ENCODE measurements at places on chromosomes 12 and 14.

DNA sequence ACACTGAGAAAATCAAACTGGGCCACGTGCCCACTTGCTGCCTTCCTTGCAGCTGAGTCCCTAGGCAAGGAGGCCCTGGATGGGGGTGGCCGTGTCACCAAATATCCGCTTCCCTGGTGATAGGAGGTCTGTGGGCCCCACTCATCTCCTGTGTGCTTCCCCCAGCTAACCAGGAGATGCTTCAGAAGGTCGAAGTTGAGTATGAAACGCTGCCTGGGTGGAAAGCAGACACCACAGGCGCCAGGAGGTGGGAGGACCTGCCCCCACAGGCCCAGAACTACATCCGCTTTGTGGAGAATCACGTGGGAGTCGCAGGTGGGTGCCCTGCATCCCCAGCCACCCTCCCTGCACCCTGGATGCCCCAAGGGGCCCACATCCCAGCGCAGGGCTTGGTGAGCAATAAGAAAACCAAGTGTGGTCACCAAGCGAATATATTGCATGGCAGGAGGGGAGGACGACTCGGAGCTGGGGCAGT, 6.8 kb upstream of the SIVA1 start:
- DNase-seq: no peak

DNA sequence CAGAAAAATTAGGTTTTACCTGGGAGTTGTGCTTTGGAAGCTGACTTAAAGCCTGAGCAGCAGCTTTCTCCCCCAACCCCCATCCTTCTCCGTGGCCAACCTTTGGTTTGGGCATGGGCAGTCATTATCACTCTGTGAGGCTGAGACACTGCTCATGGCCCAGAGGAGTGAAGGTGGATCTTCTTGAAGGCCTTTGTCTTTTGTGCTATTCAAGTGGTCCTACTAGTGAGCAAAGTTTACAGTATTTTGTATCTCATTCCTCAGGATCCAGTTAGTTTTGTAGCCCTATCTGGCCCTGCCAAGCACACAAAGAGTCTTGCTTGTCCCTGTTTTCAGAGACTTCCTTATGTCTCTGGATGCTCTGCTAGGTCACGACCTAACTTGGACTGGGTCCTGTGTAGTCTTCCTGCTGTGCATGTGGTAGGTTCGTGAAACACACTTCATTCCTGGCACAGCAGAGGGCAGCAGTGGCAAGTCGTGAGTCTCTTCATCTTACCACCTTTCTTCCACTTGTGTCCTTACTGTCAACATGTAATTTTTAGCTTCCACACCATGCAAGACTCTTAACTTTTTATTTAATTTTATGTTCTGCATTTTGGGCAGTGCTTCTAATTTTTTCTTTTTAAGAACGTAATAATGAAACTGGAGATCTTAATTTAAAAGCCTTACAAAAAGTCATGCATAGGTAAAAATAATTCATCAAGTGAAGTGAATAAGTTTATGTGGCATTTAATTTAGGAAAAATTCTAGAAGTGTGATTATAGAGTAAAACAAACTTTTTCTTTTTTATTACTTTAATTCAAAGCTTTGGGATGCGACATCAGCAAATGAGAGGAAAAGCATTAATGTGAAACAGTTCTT, 53.7 kb downstream of the APAF1 start:
- DNase-seq: no peak

- DNase-seq: no peak
Measured at GRCh38 chr14:89304561-89304960, 112.5 kb downstream of the FOXN3 start.

DNA sequence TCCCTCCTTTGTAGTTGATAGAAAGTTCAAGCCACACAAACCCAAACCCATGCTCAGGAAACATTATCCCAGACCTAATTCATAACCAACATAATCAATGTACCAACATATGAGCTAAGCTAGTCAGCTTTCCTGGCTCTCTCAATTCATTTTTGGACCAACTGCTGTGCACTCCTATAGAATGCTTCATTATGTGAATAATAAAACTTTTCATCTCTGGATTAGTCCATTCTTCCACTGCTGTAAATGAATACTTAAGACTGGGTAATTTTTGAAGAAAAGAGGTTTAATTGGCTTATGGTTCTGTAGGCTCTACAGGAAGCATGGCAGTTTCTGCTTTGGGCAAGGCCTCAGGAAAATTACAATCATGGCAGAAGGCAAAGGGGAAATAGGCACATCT, 651.9 kb downstream of the RERGL start:
- no peak for DNase-seq

DNA sequence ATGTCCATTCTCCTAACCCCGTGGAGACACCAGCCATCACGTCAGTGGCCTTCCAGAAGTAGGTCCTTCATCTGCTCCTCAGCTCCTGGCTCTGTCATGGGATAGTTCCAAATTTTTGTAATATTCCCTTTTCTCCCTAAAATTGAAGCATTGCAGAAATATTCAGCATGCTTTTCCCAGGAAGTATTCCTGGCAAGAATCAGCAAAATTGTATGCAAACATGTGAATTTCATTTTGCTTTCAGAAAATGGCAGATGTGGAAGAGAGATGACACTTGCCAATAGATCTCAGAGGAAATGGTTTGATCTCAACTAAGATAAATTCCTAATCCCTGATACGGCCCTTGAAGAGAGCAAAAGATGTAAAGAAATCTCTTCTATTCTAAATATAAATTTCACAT, 298.9 kb downstream of the ITPR2 start:
- DNase-seq: no peak

- no peak for DNase-seq
Measured at GRCh38 chr14:33918256-33918655, 32.6 kb downstream of the EGLN3 start.

- no peak for DNase-seq
Measured at GRCh38 chr14:57732463-57733285, 133.2 kb downstream of the SLC35F4 start.

DNA sequence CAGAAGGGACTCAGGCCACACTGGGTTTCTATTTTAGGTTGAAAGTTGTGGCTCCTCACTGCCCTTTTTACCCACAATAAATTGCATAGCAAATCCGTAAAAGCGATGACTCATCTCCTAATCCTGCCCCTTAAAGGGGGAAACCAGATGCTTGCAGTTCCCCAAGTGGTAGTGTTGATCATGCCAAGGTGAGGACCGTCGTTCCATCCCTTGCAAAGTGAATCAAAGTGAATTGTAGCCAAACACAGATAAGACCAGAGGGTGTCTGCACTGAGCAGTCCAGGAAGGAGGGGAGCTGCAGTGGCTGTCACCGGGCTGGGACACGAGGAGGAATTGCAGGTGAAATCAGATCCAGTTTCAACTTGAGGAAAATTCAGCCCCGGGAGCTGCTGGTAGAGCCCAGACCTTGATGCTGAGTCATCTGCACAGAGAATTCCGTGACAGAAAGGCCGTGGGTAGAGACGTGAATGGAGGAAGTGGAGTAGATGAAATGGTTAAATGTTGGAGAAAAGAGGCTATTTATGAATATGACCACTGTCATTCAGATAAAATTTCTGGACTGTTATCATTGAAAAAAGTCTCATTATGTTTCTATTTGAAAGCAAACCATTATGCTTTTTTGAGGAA, 44.2 kb upstream of the MMP17 start:
- DNase-seq: no peak

GRCh38 chr14:96394047-96394815, 2.3 kb downstream of the AK7 start:
- no peak for DNase-seq

- no peak for DNase-seq
Measured at GRCh38 chr14:72781561-72782508, 112.1 kb downstream of the DPF3 start.

GRCh38 chr14:75515629-75515996, 6.7 kb upstream of the BATF start:
- no peak for DNase-seq

DNA sequence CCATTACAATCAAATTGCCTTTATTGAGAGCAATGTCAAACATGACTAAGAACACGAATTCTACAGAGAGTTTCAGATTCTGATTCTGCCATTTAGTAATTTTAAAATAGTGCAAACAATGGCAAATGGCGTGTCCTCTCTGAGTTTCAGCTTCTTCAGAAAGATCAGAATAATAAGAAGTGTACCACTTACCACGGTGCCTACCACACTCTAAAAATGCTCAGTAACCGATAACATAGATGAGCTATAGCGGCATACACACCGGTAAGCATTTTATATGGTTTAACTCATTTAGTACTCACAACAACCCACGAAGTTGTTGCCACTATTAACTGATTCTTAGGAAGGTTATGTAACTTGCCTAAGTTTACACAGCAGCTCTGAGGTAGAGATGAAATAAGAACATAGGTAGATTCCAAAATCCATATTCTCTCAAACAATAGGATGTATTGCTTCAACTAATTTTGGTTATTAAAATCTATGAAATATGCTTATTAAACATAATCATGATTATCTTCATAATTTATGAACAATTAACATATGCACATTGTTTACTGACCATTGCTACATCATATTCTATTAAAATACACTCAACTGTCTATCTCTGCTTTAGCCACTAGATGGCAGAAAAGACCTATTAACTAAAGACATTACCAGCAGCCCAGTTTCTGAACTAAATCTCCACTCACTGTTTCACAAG, 38.3 kb downstream of the SLC6A15 start:
- DNase-seq: no peak

DNA sequence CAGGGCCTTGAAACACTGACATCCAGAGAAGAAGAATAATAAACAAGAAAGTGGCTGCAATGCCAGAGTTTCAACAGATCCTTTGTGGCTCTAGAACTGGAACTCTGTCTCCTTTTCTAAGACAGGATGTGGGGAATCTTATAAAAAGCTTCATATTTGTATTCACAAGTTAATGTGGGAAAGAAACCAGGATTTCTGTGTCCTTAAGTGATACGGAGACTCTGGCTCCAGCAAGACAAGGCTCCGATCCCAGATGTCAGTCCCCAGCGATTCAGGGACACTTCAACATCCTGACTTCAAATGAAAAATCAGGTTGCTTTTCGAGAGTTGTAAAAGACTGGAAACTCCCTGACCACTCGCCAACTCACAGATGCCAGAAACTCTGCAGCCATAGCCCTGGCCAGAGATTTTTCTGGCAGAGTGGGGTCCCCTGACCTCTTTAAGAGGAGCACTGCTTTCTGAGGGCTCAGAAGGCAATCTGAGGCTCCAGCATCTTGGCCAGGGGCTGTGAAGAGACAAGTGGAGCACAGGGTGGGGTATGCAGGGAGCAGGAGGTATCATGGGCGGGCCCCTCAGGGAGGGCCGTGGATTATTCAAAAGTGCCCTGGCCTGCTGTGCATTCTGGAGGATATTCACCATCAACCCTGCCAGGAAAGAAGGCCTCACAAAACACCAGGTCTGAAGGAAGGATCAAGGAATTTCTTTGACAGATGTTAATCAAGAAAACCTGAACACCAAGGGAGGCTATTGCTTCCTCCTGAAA, 53.3 kb downstream of the TMX1 start:
- DNase-seq: no peak

GRCh38 chr14:105456736-105457617, 17.6 kb upstream of the CRIP2 start:
- DNase-seq: no peak

- DNase-seq: no peak
Measured at GRCh38 chr14:68476212-68477109, 316.4 kb downstream of the ZFP36L1 start.

- DNase-seq: no peak
Measured at GRCh38 chr12:64707926-64708325, 51.3 kb downstream of the GNS start.

- no peak for DNase-seq
Measured at GRCh38 chr12:100138048-100138802, 4.4 kb downstream of the BLTP3B start.

GRCh38 chr12:112121780-112122565, 3.4 kb upstream of the TRAFD1 start:
- DNase-seq: no peak

- no peak for DNase-seq
Measured at GRCh38 chr12:48045965-48046518, 41.8 kb upstream of the COL2A1 start.

- DNase-seq: no peak
Measured at GRCh38 chr12:45543887-45544286, 185.6 kb upstream of the ARID2 start.

GRCh38 chr12:131378176-131378842, 332.6 kb upstream of the SFSWAP start:
- no peak for DNase-seq

- DNase-seq: no peak
Measured at GRCh38 chr14:22131749-22132476, 457.1 kb downstream of the DAD1 start.

DNA sequence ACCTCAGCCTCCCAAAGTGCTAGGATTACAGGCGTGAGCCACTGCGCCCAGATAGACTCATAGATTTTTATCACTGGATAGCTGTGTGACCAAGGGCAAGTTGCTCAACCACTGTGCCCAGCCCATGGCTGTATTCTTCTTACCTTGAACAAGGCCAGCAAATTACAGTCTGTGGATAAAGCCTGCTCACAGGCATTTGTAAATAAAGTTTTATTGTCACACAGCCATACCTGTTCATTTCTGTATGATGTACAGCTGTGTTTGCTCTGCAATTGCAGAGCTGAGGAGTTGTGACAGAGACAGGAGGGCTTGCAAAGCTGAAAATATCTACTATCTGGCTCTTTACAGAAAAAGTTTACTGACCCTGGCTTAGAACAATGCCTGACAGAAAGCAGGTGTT, 35.2 kb upstream of the LHX5 start:
- no peak for DNase-seq

GRCh38 chr14:49464885-49465284, 121.3 kb downstream of the RPS29 start:
- no peak for DNase-seq

DNA sequence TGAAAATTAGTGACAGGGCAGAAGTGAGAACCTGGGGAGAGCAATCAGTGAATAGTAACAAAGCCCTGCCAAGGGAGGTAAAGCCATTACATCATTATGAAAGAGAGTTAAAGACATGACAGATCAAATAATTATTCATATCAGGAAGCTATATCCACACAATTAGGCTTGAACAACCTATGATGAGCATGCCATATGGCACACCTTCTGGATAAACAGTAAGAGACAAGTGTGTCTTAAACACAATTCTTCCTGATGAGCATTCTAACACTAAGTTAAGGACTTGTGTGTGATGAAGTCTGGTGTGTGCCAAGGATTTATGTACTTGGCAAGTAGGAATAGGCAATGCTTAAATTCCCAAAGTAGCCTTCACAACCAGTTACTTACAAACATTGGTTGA, 76.1 kb downstream of the GALNT4 start:
- no peak for DNase-seq

- DNase-seq: no peak
Measured at GRCh38 chr12:13102461-13103195, 839 bp downstream of the GSG1 start.

GRCh38 chr12:44511289-44511688, 364.8 kb downstream of the NELL2 start:
- DNase-seq: no peak

- DNase-seq: no peak
Measured at GRCh38 chr14:81309511-81309910, 88.8 kb upstream of the GTF2A1 start.

- no peak for DNase-seq
Measured at GRCh38 chr14:67889455-67889854, 69.9 kb downstream of the RAD51B start.

Data from cortex of kidney (tissue), 1 donor.